Cardiac muscle cell (in vitro differentiated cells and primary cell): ENCODE measurements at places on chromosomes 3 and 15.
A peak's percentile ranks its signal among the peaks of the same experiment; 100 is the strongest.

GRCh38 chr3:171566803-171567422 is 106.7 kb upstream of the TNIK start:
- peak; percentile 54 for DNase-seq

DNA sequence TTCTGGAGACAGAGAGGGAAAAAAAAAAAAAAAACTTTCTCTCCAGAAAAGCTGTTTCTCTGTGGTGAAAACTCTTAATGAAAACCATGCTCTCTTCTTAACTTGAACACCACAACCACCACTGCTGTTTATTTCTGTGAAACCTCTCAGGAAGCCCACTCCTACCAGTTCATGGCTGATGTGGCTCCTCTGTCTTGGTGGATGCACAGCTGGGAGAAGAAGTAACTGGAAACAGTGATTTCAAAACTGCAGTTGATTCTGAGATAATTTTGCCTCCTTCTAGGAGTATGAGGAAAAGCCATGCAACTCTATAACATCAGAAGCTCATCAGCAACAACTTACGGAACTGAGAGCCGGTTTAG is 40.2 kb upstream of the PYGO1 start:
- peak; percentile 9 for DNase-seq

GRCh38 chr3:72434296-72434695 is 413.9 kb downstream of the SHQ1 start:
- DNase-seq = no peak

DNA sequence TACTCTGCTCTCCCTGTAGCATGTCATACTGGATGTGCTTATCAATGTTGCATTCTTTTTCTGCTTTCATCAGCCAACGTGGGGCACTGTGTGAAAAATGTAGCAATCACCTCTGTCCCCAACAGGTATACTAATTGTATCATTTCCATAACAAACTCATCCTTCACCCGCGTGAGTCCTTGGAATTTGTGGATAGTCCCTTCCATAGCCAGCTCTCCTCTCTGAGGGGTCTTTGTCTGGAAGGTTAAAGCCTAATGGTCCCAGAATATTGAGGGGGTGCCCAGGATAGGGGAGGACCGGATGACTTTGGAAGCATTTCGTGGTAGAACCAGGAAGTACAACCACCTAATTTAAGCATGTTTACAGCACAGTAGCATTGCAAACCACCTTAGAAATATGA is 124.6 kb downstream of the FOXB1 start:
- DNase-seq = peak; percentile 12

DNA sequence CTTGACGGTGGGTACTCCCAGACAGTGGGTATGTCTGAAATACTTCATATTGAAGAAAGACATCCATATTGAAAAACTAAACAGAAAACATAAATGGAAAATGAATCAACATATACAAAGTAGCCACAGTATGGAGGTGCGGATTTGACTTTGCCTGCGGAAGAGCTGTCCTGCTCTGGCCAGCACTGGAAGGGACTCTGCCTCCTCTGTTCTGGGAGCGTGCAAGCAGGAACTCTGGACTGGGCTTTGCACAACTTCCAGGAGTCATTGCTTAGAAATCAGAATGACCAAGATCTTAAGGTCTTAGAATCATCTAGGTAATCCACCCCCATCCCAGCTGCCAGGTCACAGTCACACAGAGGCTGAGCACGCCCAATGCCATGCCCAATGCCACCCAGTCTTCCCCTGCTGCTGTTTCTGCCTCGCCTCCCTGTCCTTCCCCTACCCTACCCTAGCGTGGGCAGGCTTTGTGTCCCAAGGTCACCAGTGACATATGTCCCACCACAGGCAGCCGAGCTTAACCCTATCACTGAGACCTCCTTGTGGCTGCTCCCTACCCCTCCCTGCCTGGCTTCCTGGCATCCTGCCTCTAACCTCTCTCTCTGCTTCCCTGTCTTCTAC is 36.3 kb downstream of the CDC25A start:
- no peak for DNase-seq

DNA sequence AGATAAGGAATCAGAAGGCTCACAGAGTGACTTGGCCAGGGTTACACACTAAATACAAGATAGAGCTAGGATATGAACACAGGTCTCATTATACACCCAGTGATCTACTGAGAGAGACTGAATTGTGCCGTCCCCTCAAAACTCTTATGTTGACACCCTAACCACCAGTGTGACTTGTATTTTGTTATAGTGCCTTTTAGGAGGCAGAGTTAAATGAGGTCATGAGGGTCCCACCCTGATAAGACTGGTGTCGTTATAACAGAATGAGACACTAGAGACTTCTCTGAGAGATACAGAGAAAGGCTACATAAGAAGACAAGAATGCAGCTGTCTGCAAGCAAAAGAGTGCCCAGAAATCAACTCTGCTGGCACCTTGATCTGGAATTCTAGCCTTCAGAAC is 12.6 kb downstream of the KPNA1 start:
- no peak for DNase-seq

GRCh38 chr3:32873531-32874130 is 55.8 kb downstream of the TRIM71 start:
- no peak for DNase-seq

DNA sequence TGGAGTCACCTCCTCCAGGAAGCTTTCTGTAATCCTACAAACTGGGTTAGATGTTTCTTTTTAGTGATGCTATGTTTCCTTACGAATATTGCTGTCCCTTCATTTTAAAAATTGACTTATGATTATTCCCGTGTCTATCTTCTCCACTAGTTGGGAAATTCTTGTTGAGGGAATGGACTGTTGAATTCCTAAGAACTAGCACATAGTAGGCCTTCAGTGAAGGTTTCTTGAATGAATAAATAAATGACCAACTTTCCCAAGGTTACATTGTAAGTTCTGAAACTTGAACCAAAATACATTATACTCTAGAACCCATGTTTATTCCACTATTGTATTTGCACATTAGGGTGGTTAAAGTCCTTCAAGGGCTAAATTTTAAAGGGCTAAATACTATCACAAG is 812 bp upstream of the IL20RB start:
- no peak for DNase-seq

DNA sequence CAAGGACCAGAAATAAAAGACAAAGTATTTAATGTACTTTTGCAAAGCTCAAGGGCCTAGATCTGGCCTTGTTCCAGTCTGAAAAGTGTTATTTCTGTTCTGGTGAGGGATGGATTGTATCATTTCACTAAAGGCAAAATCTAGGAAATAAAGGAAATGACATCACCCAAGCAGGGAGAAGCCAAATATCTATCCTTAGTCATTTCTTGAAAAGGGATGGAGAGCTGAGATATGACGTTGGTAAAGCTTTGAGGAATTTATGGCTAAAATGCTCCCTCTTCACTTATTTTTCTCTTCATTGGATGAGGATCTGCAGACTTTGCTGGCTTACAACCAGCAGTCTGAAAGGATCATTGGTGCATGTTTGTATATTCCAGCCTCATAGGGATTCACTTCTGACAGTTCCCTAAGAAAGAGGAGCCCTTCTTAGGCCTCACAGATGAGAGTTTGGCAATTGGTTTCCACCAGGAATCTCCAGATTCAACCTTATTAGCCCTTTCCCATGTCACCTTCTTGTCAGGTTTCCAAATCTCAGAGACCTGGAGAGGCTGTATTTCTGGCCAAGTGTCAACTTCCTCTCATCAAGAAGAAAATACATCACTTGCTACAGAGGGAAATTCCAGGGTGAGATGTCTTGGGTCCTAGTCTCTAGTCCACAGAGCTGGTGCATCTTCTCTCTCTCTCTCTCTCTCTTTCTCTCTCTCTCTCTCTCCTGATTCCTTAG is 93.7 kb upstream of the BOC start:
- peak; percentile 91 for DNase-seq

DNA sequence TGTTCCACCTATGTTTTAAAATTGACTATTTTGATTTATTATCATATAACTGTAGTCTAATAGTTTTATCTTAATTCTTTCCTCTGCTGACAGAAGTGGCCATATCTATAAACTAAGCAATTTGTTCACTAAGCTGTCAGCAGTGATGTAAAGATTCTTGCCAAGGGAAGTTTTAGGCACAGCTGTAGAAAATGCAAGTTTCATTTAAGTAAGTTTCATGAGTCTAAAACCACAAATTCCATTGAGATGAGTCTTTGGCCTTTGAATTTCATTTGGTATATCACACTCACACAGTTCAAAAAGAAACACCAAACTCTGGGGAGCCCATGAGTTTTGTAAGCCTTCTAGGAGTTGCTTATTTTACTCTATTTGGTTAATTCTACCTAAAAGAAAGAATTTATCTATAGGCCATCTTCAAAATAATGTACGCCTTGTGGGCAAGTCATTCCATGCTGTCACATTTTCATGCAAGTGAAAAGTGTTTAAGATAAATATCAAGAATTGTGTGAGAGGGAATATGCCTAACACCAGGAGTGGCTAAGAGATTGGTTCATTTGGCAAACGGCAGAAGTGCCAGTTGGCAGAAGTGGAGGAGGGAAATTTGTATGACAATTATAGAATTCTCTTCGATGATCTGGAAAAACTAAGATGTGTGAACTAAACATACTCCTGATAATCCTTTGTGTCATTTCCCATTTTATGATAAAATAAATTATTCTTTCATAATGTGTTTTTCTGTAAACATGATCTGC is 292.9 kb downstream of the ZIC4 start:
- peak; percentile 78 for DNase-seq

- DNase-seq = no peak
Measured at GRCh38 chr3:149604125-149604875, 53.5 kb downstream of the WWTR1 start.

DNA sequence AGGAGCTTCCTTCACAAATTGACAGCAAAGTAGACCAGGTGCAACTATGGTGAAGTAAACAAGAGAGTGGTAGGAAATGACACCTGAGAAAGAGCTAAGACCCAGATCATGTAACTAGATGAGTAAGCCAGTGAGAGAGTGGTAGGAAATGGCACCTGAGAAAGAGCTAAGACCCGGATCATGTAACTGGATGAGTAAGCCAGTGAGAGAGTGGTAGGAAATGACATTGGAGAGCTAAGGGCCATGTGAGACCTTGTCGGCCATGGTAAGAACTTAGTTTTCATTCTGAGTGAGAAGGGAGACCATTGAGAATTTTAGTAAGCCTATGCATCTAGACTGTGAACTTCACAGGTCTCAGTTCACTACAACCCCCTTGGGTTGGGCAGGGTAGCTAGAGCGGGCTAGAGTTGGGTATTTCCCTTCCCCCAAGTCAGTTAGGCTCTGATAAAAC is 5.4 kb upstream of the SENP7 start:
- no peak for DNase-seq

- DNase-seq = no peak
Measured at GRCh38 chr3:6601374-6601773, 259.5 kb upstream of the GRM7 start.

DNA sequence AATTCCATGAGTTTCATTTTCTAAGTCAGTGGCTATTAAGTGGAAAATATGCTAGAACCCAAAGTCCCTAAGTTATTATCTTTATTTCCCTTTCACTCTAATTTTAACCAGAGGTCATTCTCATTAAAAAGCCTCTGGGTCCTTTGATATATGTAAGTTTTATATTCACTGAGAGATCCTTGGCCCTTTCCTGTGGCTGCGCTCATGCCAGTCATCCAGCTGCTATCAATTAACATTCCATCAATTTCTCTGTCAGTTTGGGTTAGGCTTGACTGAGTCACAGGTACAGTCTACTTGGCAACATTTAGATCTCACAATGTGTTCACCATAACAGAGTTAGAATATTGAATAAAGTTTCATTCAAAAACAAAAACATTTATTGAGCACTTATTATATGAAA is 58.0 kb upstream of the FBN1 start:
- no peak for DNase-seq

GRCh38 chr15:31307270-31308184 is 19.1 kb upstream of the KLF13 start:
- no peak for DNase-seq

DNA sequence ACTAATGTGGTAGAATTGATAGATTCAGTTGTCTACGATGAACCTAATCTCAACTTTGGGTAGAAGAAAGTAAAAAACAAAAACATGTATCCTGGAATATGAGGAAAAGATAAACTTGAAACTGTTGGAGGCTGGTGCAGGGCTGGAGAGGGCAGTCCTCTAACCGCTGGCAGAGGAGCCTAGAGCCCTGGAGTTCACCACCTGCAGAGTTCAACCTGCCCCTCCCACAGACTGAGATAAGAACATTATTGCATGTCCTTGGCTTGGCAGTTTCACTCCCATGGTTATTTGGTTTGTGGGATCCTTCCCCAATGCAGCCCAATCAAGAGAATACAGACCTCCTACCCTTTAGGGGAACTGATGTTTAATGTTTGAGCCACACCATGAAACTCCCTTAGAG is 53.2 kb upstream of the GATM start:
- DNase-seq = no peak

- peak; percentile 85 for DNase-seq
Measured at GRCh38 chr15:59437817-59438624, at the start of gene FAM81A. Gene FAM81A, plus strand, starts transcription at chr15:59438186. Its CDS starts 20,441 bp downstream, at chr15:59458627.

DNA sequence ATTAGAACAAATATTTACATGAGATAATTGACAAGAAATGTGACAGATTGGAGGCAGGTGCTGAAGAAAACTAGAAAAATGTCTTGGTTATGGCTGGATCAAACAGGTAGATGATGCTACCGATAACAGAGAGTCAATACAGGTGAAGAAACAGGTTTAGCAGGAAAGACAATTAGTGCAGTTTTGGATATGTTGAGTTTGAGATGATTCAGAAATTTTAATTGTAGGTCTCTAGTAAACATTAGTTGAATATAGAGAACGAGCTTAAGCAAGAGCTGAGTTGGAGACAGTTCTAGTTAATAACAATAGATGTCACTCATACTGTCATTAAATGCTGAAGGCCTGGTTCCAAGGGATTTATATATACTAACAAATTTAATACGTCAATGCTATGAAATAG is 524.4 kb downstream of the NSUN3 start:
- DNase-seq = no peak

- no peak for DNase-seq
Measured at GRCh38 chr3:69864766-69865165, 125.5 kb downstream of the MITF start.

DNA sequence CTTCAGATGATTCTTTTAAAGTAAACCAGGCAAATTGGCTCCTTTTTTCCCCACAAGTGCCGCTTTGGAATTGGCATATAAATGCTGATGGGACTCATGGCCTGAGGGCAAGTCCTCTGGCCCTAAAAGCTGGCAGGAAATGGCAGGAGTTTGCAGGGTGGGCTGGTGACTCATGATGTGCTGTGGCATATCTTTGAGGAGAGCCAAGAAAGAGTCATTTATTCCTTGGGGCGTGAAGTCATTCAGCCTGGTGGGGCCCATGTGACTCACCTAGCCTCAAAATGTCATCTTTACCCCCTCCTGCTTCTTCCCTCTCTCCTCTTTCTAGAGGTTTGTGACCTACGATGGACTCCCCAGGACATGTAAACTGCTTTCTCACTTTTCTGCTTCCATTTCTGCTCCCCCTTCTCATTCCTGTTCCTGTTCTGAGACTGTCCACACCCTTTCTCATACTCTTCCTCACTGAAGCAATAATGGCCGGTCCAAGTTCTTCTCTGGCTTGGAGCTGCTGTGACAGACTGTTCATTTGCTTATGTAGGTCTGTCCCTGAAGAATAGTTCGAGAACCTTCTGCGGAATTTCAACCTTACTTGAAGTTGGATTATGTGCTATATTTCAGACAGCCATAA is 326.1 kb downstream of the SATB1 start:
- no peak for DNase-seq
